ENCODE measurements at places on chromosomes 2 and 18.
A peak's percentile ranks its signal among the peaks of the same experiment; 100 is the strongest.

DNA sequence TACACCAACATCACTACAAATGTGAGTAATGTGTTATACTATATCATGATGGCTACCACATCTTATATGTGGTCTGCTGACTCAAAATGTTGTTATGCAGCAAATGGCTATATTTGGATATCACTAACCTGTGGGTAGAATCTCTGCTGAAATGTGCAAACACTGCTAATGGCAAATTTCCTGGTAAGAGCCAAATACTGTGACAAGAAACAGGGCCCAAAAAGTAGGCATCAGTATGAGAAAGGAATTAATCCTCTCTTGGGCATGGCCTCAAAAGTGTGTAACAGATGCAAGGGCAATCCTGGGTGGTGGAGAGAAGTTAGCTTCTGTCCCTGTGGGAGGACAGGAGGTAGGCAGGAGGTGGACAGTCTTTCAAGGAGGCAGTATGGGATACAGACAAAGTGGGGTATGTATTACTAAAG lies 13.3 kb downstream of the ATF2 start:
- DNase-seq, result no peak

DNA sequence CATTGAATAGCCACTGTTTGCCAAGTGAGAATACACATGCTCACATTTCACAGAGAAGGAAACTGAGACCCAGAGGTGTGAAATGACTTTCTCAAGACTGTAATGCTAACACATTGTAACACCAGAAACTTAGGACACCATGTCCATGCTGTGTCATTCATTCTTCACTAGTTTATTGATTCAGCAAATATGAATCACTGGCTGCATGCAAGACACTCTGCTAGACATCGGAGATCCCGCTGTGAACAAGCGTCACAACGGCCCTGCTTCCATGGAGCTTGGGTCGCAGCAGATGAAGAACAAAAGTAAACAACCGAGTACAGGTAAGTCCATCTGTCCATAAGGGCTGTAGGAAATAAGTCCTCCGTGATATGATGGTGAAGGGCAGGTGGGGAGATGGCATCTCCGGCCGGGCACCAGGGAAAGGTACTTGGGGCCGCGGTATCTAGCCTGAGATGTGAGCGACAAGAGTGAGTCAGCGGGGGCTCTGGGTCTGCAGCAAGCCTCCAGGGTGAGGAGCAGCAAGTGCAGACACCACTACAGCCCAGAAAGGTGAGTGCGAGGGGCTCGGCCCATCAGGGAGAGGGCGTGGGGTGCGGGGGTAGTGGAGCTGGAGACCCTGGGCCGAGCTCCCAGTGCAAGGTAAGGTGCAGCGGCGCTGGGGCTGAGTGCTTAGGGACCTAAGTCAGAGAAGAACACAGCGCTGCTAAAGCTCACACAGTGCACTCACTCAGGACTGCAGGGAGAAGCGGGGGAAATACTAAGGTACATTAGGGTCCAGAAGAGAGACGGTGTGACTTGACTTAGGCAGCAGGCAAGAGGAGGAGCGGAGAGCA lies 391.2 kb downstream of the FBXO15 start:
- DNase-seq, result no peak

GRCh38 chr18:28735731-28736130 lies 558.8 kb upstream of the CDH2 start:
- DNase-seq, result no peak

DNA sequence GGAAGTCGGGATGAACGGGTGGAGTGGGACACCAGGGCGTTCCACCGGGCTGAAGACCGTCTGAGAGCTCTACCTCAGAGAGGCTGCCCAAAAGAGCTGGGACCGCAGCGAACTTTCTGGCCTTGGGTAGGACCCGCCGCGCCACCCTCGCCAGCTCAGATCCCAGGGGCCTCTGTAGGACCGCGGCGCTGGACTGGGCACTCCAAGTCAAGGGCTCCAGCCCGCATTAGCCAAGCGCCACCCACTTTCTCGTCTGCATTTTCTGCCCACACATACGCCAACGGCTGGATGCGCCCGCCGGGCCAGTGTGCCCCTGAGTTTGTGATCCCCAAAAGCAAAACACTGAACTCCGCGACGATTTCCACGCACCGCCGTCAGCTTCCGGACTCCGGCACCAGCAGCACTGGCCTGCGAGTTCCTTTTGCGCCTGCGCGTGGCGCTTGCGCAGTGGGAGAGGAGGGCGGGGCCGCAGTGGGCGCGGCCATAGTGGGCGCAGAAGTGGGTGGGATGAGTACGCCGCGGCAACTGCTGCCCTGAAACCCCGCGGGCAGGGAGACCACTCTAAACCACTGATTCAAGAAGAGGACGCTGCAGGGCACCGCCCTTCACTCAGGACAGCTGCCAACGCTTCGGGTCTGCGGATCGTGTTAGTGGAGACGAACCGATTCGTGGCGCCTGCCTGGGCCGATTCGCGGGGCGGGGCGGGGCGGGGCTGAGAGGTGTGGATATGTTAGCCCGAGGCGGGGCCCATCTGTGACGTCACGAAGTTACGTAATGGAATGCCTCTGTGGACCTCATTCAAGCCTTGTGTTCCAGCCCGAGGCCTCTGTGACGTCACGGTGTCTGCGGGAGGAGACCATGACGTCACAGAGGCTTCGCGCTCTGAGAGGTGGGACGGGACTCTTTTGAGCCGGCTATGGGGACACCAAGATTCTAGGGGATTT lies 10.5 kb downstream of the OSR1 start:
- DNase-seq, result peak; percentile 87

- no peak for DNase-seq
These were observed 856.8 kb upstream of the ACVR2A start for GRCh38 chr2:146987996-146988395.

- no peak for DNase-seq
These were observed 16.3 kb downstream of the CDC42EP3 start for GRCh38 chr2:37654932-37655841.

DNA sequence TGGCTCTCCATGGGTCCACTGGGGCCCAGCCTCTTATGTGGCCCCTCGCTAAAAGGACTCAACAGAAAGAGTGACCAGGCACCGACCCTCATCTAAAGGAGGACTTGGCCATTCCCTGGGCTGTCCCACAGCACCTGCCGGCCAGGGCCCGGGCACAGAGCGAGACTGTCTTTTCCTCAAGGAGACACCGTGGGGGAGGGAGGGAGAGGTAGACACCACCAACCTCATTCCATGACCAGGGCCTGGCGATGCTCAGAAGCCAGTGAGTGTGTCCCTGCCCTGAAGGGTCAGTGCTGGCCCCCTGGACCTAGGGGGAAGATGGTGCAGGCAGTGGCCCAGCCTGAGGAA lies 39.8 kb upstream of the ALPP start:
- DNase-seq, result no peak

- DNase-seq, result no peak
These were observed 183.1 kb downstream of the INO80D start for GRCh38 chr2:205902900-205903237.

All from activated naive CD4-positive, alpha-beta T cell (primary cell).